ENCODE measurements at places on chromosomes 7 and 10.

GRCh38 chr7:112252691-112253090 is 46.2 kb downstream of the ZNF277 start:
- DNase-seq: no peak

- no peak for DNase-seq
Measured at GRCh38 chr10:101575580-101576210, 12.4 kb downstream of the POLL start.

DNA sequence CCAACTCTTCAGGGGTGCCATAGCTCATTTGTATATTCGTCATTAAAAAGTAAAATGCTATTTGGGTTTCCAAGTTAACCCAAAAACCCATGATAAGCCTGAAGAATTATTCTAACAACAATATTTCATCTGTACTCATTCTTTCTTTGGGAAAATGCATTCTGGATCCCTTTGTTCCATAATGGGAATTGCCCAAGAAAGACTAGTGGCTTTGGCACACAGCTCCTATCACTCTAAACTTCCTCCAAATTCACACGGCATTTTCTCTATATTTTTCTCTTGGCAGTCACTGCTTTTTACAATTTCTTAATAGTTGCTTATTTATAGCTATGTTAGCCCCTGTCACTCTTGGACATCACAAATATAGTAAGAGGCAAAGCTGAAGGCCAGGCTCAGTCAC is 29.1 kb downstream of the CHCHD3 start:
- no peak for DNase-seq

- no peak for DNase-seq
Measured at GRCh38 chr7:45626441-45627430, 52.6 kb downstream of the ADCY1 start.

GRCh38 chr10:48378675-48379074 is 72.2 kb downstream of the MAPK8 start:
- DNase-seq: no peak

- DNase-seq: peak; percentile 92
Measured at GRCh38 chr10:12710594-12711349, 290.7 kb downstream of the CCDC3 start.

DNA sequence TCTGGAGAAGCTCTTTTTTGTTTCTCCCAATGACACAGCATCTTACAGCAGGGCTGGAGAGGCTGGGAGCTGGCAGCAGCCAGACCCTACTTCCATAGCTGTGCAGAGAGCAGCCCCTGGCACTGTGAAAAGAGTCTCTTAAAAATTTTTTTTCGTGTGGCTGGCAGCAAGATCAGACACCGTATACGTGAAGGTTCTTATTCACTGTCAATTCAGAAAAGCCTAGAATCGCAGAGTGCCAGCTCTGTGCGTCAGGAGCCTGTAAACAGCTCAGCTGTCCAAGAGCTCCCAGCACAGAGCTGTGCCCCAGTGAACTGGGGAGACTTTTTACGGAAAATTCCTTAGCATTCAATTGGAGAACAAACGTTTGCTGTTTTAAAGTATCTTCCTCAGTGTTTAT is 6.5 kb downstream of the BAG3 start:
- DNase-seq: no peak

DNA sequence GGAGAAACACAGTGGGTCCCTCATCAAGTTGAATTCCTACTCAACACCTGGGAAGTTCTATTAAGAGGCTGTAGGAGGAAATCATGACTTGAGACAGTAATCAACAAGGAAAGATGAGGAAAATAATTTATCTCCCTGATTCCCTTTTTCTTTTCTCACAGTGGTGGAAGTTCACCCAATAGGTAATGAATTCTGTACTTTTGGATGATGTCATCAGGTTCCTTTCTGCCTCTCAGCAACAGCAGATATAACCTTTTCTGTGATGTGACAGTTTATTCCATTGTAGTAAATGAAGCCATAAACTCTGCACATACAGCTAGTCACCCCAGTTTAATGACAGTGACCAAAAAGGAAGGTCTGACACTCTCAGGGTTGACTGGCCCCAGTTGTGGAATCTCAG is 1265.0 kb downstream of the NXPH1 start:
- no peak for DNase-seq

DNA sequence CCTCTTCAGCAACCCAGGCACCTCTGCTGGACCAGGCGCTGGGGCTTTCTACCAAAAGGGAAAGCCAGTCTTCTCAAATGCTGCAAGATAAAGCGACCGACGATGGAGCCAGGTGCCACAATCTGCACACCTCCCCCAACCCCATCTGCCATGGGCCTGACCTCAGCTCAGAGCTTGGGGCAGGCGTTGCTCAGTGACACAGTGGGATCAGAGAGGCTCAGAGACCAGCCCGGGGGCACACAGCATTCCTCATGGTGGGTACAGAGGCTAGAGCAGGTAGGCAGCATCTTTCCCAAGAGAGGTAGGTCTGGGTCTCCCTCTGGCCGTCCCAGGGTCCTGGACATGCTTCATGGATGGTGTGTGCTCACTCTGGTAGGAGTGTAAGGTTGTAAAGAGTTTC is 56.3 kb downstream of the ZMIZ1 start:
- no peak for DNase-seq

GRCh38 chr7:100674411-100675104 is 1.0 kb downstream of the GNB2 start:
- DNase-seq: peak; percentile 57

GRCh38 chr10:48770561-48771089 is 86.0 kb downstream of the WDFY4 start:
- no peak for DNase-seq

DNA sequence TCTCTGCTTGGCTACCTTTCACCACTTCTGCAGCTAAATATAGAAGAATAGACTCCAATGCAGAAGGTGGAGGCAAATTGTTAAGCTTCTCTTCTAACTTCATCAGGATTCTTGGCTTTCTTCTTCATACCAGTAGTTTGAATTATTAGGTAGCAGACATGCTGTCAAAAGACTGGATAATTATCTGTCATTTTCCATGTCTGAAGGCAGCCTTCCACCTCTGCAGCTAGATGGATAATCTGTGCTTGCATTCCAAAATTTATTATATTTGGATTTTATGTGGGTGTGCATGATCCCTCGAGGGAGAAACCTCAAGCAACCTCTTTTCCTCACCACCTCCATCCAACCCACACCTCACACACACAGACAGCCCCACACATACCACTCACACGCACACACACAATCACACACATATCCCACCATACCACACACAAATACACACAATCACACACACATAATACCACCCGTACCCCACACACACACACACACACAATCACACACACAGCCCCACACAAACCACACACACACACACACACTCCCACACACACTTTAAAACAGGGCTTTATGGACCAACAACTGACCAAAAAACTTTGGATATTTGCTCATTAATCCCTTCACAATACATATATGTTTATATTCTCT is 145.0 kb downstream of the C7orf25 start:
- DNase-seq: no peak

- DNase-seq: no peak
Measured at GRCh38 chr7:47536661-47537611, 45.0 kb downstream of the TNS3 start.

GRCh38 chr10:32949221-32949678 is 8.8 kb downstream of the ITGB1 start:
- DNase-seq: no peak
